Hematopoietic multipotent progenitor cell treated with erythropoietin and hydrocortisone succinate and interleukin-3 and kit ligand, for 6 days (in vitro differentiated cells): ENCODE measurements at places on chromosomes 2 and 18.
A peak's percentile ranks its signal among the peaks of the same experiment; 100 is the strongest.

- no peak for DNase-seq
These were observed 493.7 kb upstream of the CDH7 start for GRCh38 chr18:65257149-65257548.

DNA sequence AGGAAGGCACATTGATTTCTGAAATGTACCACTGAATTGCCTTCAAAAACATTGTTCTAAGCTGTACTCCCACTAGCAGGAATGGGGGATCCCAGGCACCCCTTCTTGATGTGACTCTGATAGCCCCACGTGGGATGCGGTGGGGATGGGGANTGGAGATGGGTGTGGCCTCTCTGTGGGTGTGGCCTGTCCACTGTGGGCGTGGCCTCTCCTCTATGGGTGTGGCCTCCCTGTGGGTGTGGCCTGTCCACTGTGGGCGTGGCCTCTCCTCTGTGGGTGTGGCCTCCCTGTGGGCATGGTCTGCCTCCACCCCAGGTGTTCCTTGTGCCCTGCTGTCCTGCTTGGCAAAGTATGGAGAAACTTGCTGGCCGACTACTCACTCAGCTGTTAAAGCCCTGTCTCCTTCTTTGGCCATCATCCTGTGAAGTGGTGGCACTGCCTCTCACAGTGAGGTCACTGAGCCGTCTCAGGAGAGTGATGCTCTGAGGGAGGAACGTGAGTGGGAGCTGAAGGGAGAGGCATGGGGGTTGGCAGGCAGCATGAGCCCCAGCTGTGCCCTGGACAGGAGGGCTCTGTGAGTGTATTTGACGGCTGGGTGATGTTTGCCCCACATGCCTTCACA lies 6.7 kb upstream of the PARD6G start:
- no peak for DNase-seq

- DNase-seq, result no peak
These were observed 135.2 kb downstream of the MCFD2 start for GRCh38 chr2:46780411-46780800.

- no peak for DNase-seq
These were observed 1.8 kb upstream of the AGBL5 start for GRCh38 chr2:27049422-27050280.

GRCh38 chr2:168519534-168520308 lies 63.6 kb downstream of the CERS6 start:
- DNase-seq, result peak; percentile 30

DNA sequence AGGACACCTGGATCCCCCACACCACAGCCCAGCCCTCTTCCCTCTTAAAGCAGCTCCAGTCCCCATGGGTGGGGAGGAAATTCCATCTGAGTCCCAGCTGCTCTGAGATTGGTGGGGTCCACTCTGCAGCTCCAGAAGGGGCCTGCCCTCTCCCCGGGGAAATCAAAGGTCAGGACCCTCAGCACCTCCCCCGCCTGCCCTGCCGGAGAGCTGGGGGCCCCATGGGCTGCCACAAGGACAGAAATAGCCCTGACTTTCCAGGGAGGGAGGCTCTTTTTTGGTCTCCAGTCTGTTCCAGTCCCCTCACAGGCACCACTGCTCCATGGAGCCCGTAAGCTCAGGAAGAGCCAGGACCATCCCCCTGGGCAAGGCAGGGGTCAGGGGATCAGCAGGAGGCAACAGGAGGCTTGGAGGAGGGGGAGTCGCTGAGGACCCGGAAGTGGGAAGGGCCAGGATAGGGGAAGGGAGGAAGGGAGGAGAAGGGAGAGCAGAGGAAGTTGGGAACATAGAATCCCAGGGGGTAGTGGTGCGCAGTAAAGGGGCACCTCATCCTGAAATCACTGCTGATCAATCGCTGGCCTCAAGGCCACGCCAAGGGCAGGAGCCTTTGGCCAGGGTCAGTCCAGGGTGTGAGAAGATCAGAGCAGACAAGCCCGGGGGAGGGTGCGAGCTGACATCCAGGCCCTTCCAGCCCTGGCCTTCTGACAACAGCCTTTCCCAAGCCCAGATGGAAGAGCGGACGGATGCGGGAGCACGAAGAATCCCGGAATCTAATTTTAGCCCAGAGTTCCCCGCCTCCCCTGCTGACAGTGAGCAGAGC lies 7.6 kb downstream of the ADRA2B start:
- DNase-seq, result no peak

DNA sequence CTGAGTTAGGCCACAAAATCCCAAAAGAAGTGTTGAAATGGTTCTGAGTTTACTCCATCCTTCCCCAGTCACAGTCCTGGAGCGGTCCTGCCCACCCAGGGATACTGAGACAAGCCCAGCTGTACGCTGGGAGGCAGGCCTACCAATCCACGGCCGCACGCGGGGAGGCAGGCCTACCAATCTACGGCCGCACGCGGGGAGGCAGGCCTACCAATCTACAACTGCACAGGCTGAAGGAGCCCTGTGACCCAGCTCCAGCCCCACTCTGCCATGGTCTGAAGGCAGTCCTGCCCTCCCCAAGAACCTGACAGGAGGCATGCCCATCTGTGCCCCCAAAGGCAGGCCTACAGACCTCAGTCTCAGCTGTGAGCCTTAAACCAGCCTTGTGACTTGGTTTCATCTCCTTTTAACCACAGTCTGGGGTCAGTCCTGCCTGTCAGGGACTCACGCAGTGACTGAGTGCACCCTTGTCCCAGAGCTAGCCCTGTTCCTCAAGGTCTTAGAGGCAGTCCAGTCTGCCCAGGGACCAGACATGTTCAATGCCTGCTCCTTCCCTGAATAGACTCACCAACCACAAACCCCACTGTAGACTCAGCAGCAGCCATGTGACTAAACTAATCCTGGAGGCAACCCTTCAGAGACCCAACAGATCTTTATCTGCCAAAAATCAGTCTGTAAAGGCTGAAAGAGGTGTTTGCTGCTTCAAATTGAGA lies 36.8 kb downstream of the GPC1 start:
- DNase-seq, result no peak

DNA sequence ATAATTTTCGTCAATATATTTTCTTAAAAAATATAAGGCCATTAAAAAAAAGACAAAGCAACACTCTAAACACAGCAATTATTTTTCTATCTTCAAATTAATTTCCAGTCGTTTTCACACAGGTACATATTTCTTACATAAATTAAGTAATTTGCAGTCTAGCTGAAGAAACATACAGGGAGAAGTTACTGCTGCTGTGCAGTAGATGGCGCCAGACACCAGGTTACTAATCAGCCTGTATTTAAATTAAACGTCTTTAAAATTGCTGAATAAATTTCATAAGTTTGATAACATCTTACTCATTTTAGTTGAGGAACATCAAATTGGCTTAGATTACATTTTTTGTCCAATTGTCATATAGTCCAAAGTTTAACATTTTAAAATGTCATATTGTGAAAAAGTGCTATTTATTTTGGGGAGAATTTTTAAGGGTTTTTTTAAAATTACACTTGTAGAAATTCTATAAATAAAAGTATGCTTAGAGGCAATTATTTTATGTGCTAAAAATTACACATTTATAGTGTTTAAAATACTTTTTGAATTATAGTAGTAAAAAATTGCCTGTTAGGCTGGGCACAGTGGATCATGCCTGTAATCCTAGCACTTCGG lies 88.4 kb downstream of the PMAIP1 start:
- peak; percentile 66 for DNase-seq

DNA sequence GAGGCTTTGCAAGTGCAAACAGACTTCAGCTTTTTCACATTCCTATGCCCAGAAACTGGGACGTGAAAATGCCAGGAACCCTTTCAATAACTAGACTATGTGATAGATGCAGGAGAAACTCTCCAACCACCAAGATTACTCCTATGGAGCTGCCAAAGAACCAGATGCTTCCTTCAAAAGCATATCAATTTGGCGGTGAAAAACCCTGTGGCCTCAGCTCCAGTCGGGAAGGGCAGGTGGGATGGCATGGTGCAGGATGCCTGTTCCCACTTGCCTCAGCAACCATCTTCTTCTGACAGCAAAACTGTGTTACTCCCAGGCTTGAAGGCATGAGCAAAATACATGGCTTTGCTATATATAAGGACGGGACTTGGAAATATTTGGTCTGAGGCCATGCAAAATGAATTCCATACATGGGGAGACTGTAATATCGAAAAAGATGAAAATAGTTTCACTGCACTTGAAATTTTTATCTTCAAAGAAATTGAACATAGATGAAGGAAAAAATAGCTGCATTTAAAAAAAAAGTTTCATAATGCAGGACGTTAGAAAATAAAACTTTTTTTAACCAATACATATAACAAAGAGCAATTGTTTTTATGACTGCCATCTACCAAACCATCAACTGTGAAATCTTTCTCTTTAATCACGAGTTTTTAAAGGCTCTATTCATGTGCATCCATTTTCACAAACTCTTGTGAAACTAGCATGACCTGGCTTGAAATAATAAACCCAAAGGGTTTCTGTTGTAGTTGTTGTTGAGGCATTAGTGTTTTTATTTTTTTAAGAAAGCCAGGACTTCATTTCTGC lies 99.1 kb downstream of the AFF3 start:
- DNase-seq, result no peak

DNA sequence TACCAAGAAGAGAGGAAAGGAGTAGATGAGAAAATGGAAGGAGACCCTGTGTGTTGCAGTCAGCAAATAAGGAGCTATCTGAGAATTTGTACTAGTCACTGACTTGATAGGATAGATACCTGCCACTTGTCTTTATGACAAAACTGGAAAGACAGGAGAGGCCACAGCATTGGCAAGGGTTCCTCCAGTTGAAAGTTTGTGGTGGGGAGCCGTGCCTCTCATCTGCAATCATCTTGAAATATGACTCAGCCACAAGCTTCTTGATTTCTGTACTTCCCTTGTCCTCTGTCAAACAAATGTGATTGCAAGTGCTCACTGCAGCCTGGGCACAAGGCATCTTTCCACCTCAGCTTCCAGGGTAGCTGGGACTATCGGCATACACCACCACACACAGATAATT lies 99.1 kb downstream of the GREB1L start:
- DNase-seq, result no peak
